Activated T-helper 1 cell treated with anti-CD3 and anti-CD28 coated beads, Interleukin-2, amount 50 U/mL, for 16 hours (primary cell): ENCODE measurements at places on chromosomes 7 and 10.
A peak's percentile ranks its signal among the peaks of the same experiment; 100 is the strongest.

- DNase-seq: no peak
Observed at GRCh38 chr7:79241288-79242060, 212.0 kb downstream of the MAGI2 start.

DNA sequence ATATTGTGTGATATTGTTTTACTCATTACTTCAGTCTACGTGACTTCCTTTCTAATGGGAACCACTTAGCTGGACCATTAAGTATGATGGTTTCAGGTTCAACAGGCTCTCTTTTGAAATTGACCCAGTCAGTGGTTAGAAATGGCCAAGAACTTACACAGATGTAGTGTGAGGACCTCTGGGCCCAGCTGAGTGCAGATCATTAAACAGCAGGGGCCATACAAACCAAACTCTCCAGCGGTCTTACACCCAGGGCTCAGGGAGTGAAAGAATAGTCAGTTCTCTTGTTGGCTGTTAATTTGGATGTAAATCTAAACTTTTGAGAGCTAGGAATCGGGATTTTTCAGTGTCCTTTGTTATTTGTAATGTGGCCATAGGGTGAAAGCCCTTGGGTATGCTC, 107.3 kb downstream of the CELF2 start:
- DNase-seq: no peak

DNA sequence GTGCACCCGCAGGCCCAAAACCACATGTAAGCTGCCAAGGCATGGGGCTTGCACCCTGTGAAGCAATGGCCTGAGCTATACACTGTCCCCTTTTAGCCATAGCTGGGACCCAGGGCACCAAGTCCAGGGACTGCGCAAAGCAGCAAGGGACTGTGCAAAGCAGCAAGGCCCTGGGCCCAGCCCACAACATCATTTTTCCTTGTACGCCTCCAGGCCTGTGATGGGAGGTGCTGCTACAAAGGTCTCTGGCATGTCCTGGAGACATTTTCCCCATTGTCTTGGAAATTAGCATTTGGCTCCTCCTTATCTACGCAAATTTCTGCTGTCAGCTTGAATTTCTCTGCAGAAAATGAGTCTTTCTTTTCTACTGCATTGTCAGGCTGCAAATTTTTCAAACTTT, 24.8 kb downstream of the ARHGAP19 start:
- no peak for DNase-seq

DNA sequence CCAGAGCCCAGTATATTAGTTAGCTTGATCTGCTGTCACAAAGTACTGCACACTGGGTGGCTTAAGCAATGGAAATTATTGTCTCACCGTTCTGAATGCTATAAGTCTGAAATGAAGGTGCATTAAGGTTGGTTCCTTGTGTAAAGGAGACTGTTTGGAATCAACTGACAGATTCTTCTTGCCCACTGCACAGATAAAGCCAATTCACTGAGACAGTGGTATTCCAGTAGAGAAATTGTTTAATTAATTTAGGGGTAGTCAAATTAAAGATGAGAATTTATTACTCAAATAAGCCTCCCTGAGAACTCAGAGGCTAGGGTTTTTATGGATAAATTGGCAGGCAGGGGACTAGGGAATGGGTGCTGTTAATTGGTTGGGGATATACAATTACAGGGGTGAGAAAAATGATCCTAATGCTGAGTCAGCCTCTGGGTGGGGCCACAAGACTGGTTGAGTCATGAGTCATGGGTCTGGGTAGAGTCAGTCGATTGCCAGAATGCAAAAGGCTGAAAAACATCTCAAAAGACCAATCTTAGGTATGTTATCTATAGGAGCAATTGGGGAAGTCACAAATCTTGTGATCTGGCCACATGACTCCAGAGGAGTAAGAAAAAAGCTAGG, 23.5 kb upstream of the SAMD9L start:
- DNase-seq: no peak

GRCh38 chr7:24981171-24981951, 1.4 kb upstream of the OSBPL3 start:
- peak; percentile 30 for DNase-seq

DNA sequence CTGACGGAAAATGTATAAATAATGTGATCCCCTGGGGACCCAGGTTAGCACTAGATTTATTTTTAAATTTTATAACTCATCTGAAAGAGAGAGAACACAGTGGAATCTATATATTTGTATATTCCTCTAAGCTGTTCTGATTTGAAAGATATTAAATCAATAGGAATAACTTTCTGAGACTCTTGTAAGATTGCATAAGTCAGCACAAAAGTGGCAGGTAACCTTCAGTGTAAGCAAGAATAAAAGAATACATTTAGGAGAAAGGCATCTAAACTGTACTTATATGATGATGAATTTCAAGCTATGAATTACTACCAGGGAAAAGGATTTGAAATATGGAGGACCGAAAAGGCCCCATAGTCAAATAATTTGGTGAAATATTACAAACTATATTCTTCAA, 112.8 kb downstream of the TBXAS1 start:
- DNase-seq: no peak

DNA sequence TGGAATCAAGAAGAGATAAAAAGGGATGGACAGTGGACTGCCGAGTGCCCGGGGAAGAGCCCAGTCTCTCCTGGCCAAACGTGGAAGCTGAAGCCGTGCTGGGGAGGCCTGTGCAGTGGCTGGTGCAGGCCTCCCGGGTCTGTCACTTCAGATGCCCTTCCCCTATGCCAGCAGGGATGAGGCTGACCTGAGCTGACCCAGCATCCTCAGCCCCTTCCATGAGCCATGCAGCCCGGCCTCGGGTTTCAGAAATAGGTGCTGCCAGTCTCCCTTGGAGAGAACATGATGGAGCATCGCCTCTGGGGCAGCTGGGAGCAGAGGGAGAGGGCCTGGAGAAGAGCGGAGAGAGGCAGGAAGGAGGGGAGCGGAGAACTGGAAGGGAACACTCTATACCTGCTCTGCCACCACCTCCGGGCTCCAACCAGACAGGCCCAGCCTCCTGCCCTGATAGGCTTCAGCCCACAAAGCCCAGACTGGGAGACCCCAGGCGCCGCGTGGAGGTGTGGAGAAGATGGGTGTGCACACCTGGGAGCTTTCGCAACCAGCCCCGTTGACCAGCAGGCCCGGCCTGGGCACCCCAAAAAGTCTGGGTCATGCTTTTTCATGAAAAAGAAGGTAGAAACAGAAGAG, 68.6 kb upstream of the PPP2R2D start:
- DNase-seq: no peak

DNA sequence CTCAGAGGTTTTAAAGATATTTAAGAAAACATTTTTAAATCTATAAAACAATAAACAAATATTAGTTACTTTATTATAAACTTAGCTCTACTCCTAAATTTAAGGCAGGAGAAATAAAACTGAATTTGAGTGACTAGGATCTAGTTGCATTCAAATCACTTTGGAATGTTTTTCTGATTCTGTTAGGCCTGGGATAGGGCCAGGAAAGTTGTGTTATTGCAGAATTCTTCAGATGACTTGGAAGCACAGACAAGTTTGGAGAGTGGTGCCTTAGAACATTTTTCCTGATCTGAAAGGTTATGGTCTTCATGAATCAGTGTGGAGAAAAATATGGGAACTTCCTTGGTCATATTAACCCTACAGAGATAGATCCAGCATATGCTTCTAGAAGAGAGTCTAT, 15.6 kb upstream of the SLC25A13 start:
- no peak for DNase-seq

DNA sequence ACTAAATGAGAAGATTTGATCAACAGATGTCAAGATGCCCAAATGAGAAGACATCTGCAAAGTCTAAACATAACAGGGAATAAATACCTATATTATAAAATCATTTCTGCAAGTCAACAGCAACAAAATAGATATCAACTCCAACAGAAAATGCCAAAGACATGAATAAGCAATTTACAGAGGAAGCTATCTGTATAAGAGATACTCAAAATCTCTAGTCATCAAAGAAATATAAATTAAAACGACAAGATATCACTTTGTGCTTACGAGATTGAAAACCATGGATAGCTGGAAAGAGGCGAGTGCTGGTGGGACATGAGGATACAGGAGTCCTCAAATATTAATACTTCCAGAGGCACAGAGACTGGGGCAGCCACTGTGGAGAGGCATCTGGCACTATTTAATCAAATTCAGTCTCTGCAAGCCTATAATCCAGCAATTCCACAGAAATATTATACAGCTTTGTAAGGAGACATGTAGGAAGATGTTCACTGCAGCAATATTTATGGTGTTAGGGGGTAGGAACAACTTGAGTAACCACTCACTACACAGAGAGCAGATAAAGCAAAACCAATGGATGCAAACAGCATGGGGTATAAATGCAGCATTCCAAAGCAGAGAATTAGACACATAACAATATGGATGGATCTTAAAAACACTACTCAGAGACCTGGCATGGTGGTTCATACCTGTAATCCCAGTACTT, 4.8 kb downstream of the DNMBP start:
- DNase-seq: no peak

DNA sequence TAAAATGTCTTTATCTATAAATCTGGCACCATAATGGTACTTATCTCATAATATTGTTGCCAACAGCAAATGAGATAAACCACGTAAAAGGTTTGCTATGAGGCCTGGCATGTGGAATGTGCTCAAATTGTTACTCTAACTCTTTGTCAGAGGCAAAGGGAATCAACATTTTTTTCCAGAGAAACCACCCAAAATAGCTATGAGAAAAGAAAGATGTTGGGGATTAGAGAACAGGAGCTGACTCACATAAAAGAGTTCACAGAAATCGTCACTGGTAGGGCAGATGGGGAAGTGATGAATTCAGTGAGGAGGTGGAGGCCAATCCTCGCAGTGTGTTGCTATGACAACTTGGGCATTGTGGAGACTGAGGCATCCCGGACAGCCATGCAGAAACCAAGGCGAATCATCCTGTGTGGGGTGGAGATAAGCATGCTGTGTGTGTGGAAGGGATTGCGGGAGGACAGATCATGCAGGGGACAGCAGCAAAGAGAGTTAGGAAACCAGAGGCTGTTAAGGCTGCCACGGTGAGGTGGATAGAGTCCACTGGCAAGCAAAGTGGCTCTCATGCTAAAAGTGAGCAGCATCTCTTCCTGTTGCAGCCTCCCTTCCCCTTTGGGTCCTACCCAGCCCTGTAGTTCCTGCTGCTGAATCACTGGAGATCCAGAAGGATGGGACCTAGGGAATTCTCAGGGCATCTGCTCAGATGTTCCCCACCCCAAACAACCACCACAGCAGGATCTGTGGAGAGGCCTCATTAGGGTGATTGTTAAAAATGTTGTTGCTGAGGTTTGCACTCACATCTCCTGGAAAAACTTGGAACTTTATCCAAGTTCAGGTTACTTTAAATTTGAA, 103.9 kb downstream of the CUBN start:
- peak; percentile 40 for DNase-seq

DNA sequence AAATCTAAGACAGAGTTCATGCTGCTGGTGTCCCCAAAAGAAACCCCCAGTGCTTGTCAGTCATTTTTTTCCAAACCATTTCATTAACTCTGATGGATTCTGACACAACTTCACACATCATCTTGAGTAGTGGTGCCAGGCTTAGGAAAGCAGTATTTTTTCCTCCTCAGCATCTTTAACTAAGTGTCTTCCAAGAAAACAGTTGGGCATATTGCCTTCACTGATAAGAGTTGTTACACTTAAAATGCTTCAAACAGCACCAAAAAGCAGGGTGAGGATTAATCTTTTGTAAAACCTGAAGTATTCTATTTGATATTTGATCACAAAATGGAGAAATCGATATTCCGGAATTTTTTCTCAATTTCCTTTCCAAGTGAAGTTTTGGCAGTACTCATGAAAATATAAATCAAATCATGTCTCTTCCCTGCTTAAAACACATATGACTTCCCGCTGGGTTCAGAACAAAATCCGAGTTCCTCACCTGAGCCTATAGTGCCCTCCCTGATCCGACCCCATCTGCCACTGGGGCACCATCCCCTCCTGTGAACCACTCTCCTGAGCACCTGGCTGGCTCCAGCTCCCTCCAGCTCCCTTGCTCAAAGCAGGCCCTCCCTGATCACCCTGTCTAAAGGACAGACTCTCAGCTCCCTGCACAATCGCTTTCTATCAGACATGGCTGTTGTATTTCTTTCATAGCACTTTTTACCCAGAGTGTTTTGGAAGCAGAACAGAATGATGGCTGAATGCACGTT, 61.6 kb downstream of the CYTH3 start:
- no peak for DNase-seq

- peak; percentile 3 for DNase-seq
Observed at GRCh38 chr7:75842836-75843446, 29.3 kb upstream of the CCL24 start.

- DNase-seq: no peak
Observed at GRCh38 chr10:122050311-122050710, 61.3 kb downstream of the TACC2 start.

DNA sequence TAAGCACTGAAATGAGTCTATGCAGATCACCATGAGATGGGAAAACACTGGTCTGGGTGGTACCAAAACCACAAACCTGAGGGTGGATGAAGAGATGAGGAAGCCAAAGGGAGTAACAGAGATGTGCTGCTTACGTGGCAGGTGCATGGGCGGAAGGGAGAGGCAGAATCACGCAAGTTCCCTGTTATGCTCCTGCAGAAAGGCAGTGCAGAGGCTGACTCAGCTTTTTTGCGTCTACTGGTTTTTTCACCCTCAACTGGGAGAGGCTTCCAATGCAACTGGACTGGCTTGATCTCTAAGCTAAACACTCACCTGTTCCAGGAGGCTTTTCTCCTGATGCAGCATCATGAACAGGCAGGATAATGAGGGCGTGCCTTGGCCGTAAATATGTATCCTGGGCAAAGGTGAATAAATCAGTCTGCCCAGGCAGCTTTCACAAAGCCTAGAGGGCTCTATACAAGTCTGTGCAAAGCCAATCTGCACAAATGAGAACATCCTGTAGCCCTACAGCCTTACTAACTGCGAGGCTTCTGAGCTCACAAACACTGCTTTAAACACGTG, 95.4 kb upstream of the AFAP1L2 start:
- DNase-seq: no peak

- DNase-seq: no peak
Observed at GRCh38 chr7:4531236-4531635, 150.9 kb upstream of the FOXK1 start.

DNA sequence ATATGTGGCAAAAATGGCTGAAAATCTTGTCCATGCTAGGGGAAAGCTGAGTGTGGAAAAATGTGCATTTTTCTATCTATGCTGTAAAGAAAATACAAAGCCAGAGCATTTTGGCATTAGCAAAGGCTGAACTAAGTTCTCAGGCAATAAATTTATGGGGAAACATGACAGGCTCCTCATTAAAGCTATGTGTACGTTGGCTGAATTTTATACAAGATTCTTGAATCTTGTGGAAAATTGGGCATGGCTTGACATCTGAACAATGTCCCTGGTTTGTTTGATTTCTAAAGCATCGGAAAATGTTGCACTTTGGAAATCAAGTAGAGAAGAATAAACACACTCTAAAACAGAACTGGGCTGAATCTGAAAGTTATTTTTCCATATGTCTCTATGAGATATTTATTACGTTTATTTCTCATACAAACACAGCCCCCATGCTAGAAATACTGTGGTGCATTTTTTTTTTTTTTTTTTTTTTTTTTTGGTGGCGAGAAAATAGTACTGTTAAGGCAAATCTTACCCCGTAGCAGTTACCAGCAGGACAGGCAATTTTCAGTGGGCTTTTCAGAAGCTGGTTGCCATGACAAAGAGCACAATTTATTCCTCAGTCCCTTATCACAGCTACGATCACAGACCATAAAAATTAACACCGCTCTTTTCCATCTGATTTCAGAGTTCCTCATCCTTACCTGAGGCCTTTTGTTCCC, 16.9 kb downstream of the CPA1 start:
- no peak for DNase-seq
